ENCODE measurements at places on chromosomes 7 and 10.

DNA sequence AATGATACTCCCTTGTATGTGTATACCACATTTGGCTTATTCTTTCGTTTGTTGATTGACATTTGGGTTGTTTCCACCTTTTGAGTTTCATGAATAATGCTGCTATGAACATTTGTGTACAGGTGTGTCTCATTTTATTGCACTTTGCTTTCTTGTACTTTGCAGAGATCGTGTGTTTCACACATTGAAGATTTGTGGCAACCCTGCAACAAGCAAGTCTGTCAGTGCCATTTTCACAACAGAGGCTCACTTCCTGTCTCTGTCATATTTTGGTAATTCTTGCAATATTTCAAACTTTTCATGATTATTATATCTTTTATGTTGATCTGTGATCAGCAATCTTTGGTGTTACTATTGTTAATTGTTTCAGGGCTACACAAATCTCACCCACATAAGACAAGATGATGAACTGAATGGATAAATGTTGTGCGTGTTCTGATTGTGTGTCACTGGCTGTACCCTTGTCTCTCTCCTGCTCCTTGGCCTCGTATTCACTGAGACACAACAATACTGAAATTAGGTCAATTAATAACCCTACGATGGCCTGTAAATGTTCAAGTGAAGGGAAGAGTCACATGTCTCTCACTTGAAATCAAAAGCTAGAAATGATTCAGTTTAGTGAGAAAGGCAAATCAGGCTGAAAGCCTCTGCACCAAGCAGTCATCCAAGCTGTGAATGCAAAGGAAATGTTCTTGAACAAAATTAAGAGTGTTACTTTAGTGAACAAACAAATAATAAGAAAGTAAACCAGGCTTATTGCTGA lies 133.6 kb upstream of the JCAD start:
- DNase-seq, result no peak

DNA sequence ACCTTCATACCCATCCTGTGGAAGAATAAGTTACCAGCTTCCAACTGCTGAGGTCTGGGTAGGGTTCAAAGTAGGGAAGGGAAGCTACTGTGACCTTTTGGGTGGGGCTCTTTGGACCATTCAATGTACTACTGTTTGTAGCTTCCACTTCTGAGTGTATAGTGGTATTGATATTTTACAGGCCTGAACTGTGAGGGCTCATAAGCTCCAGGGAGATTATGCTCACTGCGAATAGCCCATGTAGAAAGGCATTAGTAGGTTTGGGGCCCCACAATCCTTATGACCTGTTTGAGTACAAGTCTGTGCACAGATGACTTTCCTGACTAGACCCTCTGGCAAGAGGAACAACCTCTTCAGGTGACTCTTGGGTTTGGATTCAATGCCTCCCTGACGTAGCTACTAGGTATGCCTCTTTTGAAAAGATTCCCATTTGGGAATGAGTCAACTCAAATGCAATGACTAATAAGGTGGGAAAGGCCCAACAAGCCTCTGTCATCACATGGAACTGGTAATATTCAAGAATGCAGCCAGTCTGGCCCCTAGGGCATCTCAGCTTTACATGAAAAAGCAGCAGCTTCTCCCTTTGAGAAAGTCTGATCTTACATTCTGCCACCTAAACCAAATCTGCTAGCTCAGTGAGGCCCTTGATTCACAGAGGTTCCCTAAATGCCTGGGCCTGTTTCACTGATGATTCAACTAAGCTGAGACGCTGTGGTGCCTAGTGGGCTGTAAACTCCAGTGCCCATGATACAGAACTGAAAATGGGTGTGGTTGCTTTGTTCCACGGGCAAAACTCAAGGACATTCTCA lies 79.8 kb downstream of the ABI1 start:
- DNase-seq, result peak; percentile 90

DNA sequence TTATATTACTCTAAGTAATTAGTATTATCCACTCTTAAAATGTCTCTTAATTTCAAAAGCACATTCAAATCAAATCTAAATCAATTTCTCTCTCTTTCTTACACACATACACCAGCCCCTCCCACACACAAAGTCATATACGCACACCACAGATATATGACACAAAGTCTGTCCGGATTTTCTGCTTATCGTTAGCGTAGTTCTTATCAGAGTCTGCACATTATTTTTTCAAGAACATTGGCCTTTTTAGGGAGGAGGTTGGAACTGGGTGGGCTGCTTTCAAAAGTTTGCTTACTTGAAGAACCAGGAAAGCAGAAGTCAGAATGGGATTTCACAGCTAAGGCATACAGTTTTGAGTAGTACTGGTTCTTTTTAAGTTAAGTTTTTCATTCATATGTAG lies 387.6 kb upstream of the CHRM2 start:
- DNase-seq, result no peak

- DNase-seq, result no peak
These were observed 40.3 kb upstream of the KAT6B start for GRCh38 chr10:74786126-74786525.
